ENCODE measurements at places on chromosomes 7 and 10. TPM values are rescaled to one million over a fixed set of nuclear protein-coding genes. Genes with fewer than 3 reads are reported as not detected.

GIMAP6 gene
- total RNA-seq = 30.2 TPM

LIPN gene
- not detected for total RNA-seq

CDC14C gene
- not detected for total RNA-seq

CYP2C8 gene
- not detected for total RNA-seq

LIPJ gene
- total RNA-seq = not detected

TFPI2 gene
- not detected for total RNA-seq

- no peak for DNase-seq
These were observed 27.8 kb upstream of the WDFY4 start for GRCh38 chr10:48656914-48657305.

GRCh38 chr10:14385596-14386593 is 55.2 kb upstream of the FRMD4A start:
- peak; percentile 73 for DNase-seq

GRCh38 chr7:26588511-26588910 is 275.9 kb downstream of the SKAP2 start:
- no peak for DNase-seq

DNA sequence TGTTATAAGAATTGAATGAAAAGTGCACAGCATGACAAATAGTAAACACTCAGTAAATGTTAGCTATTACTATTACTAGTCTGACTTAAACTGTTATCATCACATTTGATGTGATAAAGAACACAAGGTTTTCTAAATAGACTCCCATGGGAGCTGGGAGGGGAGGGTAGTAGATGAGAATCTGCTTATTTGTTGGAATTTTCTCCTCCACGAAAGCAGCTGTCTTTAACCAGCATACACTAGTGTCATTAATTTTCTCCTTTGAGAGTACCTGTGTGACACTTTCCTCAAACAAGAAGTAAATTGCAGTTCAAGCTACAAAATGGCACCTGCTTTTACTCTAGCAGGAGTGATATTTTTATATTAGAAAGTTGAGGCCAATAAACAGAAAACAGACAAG is 200.1 kb downstream of the SKAP2 start:
- no peak for DNase-seq

DNA sequence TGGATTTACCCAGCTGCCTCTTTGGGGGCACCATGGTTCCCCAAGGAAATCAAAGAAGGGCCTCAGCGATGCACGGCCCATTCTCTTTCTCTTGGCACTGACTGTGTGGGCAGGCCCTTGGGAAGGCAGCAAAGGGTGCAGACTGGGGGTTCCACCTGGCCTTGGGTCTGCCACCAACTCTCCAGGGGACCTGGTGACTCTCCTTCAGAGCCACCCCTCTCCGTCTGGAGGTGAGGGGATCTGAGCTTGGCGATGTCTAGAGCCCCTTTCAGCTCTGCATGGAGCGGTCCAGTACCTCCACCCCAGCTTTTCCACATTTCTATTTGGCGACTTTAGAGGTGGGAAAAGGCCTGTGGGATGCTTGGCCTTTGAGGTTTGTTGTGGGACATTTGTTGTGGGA is 69.1 kb downstream of the C10orf120 start:
- DNase-seq = no peak

DNA sequence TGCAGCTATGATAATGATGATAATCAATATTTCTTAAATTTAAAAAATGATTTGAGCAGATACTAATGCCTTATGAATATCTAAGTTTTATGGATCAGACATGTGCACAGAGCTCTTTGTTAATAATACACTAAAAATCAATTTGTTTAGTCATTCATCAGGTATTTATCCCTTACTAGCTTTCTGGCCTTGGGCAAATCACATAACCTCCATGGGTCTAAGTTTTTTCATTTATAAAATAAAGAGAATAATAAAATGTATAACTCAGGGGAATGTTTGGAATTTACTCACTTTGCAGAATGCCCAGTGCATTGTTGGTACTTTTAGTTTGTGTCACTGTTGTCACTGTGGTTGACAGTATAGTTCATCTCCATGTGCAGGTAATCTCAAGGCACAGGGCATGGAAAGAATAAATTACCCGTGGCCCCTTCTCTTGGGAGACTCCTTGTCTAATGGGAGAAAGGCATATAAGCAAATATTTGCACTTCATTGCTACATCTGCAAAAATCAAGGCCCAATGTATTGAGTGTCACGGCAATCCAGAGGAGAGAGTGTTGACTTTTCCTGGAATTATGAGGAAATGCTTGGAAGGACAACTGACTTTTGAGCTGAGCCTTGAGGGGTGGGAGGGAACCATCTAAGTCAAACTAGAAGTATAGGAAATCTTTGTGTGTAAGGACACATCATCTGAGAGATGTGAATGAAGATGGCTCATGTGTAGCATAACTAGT is 64.7 kb upstream of the CTTNBP2 start:
- no peak for DNase-seq

GRCh38 chr7:103690242-103690974 is 244.4 kb upstream of the SLC26A5 start:
- no peak for DNase-seq

GRCh38 chr10:34185998-34186397 is 629.1 kb downstream of the PARD3 start:
- no peak for DNase-seq

GRCh38 chr7:128920913-128921582 is 10.5 kb upstream of the KCP start:
- DNase-seq = peak; percentile 5

- DNase-seq = no peak
These were observed 135.0 kb downstream of the RTKN2 start for GRCh38 chr10:62133618-62134017.

- DNase-seq = no peak
These were observed 47.5 kb downstream of the ZNF680 start for GRCh38 chr7:64515330-64515729.

GRCh38 chr10:32060347-32060746 is 4.1 kb upstream of the KIF5B start:
- DNase-seq = no peak

- no peak for DNase-seq
These were observed 723.7 kb upstream of the LRRTM3 start for GRCh38 chr10:66202101-66202500.

- DNase-seq = no peak
These were observed 25.3 kb upstream of the SMIM30 start for GRCh38 chr7:113143486-113144257.

DNA sequence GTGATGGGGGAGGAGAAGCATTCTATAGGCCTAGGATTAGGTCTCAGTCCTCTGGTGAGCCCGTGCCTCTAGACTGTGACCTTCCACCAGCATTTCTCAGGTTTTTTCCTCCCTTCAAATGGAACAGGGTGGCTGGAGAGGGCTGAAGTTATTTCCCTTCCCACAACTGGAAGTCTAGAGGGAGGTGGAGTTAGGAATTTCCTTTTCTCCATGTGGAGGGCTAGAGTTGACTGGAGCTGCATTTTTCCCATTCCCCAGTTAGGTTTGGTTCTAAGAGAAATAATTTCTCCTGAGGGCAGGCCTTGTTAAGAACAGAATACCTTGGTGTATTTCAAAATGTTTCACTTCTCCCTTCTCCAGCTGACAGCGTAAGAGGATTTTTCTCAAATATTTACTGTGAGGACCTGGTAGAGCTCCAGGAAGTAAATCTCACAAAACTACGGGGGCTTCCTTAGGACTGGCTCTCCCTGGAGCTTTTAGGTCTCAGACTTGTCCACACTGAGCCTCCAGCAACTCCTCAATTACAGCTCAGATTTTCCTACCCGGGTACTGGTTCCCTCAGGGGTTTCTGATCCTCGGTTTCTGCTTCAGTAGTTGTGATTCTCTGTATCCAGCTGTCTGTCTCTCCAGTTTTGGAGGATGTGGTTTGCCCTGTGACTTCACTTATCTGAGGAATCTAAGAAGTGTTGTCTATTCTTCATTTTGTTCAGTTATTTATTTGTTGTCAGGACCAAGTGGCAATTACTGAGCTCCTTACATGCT is 6.0 kb upstream of the REEP3 start:
- peak; percentile 33 for DNase-seq

DNA sequence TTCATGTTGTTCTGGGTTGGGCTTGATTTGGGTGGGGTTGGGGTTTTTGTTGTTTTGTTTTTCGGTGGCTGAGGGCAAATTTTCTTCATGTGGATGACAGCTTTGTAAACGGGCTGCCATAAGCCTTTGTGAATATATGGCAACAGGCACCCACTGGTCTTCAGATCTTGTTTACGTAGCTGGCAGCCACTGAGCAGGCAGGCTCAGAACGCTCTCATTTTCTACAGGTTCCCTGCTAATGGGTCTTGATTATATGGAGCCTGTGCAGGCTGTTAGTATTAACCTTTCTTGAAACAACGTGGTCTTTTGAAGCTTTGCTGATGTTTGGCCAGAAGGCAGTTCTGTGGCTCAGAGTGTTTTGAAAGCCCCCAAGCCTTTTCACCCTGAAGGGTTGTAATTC is 199.7 kb downstream of the TNS3 start:
- no peak for DNase-seq

GRCh38 chr10:49010295-49010694 is 70.7 kb upstream of the LRRC18 start:
- DNase-seq = no peak

GRCh38 chr7:44191171-44191570 is 1.9 kb upstream of the GCK start:
- no peak for DNase-seq

- no peak for DNase-seq
These were observed 568 bp upstream of the MEOX2 start for GRCh38 chr7:15686957-15687545.

GRCh38 chr10:116542007-116542677 is 3.6 kb upstream of the PNLIP start:
- no peak for DNase-seq

DNA sequence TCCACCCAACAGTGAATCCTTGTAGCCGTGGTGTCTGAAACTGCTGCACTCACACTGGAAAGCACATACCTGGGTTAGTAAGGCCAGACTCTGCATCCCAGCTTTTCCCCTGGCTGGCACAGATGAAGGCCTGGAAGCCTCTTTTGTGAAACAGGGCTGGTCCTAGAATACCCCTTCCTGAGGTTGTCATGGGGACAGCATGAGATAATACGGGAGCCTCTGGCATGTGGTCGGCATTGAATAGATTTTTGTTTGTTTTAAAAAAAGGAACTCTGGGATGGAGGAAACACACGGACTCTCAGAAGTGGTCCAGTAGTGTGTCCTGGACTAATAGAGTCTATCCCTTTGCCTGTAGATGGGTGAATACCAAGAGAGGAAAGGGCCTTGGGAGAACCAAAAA is 129.7 kb downstream of the TMEM178B start:
- DNase-seq = no peak
